Omental fat pad (tissue), 4 donors: ENCODE measurements at places on chromosomes 16 and 17. TPM values are rescaled to one million over a fixed set of nuclear protein-coding genes. Genes with fewer than 3 reads are reported as not detected.

The G6PC1 gene
- total RNA-seq, result not detected

The DVL2 gene
- total RNA-seq, result 22.7 TPM

The ZFP3 gene
- 6.6 TPM for total RNA-seq

The NACA2 gene
- total RNA-seq, result not detected

The ITGAD gene
- not detected for total RNA-seq
